Gastroesophageal sphincter (tissue), 4 donors: ENCODE measurements at places on chromosomes 16 and 17.

DNA sequence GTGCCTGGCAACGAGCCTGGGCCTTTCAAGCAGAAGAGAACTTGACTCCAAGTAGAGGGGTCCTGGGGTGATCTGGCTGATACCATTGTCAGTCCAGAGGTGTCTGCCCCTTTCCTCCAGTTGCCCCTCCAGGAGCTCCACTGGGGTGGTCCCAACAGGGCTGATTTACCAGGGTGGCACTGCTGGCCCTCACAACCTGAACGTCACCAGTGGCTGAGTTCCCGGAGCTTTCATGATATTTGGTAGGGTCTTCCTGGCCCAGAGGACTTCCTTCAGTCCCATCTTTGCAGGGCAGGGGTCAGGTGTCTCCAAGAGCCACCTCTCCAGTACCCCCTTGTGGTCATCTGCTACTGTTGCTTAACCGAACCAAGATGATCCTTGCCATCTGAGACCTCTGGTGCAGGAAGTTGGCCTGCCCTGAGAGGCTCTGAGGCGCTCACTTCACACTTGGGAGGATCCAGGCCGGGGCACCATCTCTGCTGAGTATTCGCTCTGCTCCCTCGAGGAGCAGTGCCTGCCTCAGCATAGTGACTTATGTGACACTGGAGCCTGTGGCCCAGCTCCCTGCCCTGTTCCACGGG, 3.5 kb downstream of the LIMD2 start:
- no peak for ATAC-seq

GRCh38 chr16:57358527-57359095, at the start of gene CCL22:
Gene CCL22, plus strand, starts transcription at chr16:57358783. Its CDS starts 34 bp downstream, at chr16:57358817.
- no peak for ATAC-seq

DNA sequence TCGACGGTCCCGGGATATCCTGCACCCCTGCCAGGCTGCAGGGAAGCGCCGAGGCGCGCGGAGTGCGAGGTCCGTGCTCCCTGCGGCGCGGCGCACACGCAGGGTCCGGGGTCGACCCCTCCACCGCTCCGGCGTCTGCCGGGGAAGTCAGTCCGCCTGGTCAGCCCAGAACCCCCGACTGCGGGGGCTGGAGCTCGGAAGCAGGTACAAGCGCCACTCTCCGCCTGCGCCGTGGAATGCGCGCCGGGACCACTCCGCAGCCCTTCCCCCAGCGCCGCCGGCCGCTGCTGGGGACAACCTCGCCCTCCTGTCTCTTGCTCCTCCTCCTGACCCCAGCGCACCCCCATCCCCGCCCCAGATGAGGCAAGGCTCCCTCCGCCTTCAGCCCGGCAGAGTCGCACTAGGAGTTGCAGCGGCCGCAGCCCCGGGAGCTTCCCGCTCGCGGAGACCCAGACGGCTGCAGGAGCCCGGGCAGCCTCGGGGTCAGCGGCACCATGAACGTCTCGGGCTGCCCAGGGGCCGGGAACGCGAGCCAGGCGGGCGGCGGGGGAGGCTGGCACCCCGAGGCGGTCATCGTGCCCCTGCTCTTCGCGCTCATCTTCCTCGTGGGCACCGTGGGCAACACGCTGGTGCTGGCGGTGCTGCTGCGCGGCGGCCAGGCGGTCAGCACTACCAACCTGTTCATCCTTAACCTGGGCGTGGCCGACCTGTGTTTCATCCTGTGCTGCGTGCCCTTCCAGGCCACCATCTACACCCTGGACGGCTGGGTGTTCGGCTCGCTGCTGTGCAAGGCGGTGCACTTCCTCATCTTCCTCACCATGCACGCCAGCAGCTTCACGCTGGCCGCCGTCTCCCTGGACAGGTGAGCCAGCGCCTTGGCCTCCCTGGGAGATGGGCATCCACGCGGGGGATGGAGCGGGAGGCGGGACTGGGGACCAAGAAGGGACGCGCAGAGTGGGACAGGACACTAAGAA, at the start of gene GALR2:
Gene GALR2 (plus strand): TSS at position 392 of the 974 bp plus-strand sequence. CDS start 103 bp downstream, at position 495.
- no peak for ATAC-seq

DNA sequence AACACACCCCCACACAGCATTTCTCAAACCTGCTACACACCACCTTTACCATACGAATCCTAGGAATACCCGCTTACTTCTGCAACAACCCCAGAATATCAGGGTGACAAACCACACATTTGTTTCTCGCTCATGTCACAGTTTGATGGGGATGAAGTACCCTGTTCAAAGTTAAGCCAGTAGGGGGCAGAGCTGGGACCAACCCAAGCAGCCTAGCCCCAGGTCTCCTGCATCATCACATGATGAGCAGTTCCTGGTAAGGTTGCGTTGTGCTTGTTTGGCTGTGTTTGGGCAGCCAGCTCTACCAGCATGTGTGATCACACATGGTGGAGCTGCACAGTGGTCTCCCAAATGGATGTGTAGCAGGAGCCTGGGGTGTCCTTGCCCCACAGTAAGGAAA, 103.6 kb upstream of the C16orf82 start:
- no peak for ATAC-seq

- no peak for ATAC-seq
These were observed 9.4 kb upstream of the MEOX1 start for GRCh38 chr17:43671031-43671692.

- ATAC-seq: no peak
These were observed 184.0 kb downstream of the CYLD start for GRCh38 chr16:50925758-50926357.

GRCh38 chr17:75854101-75854748, 910 bp downstream of the WBP2 start:
- peak; percentile 22 for ATAC-seq

GRCh38 chr17:31529841-31530251, 138.4 kb downstream of the RAB11FIP4 start:
- no peak for ATAC-seq

- no peak for ATAC-seq
These were observed 32.6 kb downstream of the KCNJ2 start for GRCh38 chr17:70201872-70202419.
